ENCODE measurements at places on chromosomes 1 and 21. TPM values are rescaled to one million over a fixed set of nuclear protein-coding genes. Genes with fewer than 3 reads are reported as not detected.
A peak's percentile ranks its signal among the peaks of the same experiment; 100 is the strongest.

NPPA gene
- not detected for total RNA-seq

GNG5 gene
- 76.9 TPM for total RNA-seq

TDRD5 gene
- total RNA-seq, result 0.44 TPM

CFAP107 gene
- total RNA-seq, result not detected

CYP4Z1 gene
- 8.5 TPM for total RNA-seq

PADI2 gene
- 4.6 TPM for total RNA-seq

TSSK3 gene
- 1.5 TPM for total RNA-seq

ZNF436 gene
- total RNA-seq, result 22.8 TPM

CHRM3 gene
- 2.1 TPM for total RNA-seq

EFNA3 gene
- 1.2 TPM for total RNA-seq

PLPPR4 gene
- 3.9 TPM for total RNA-seq

GRCh38 chr1:7127322-7128075 lies 342.2 kb downstream of the CAMTA1 start:
- no peak for DNase-seq

DNA sequence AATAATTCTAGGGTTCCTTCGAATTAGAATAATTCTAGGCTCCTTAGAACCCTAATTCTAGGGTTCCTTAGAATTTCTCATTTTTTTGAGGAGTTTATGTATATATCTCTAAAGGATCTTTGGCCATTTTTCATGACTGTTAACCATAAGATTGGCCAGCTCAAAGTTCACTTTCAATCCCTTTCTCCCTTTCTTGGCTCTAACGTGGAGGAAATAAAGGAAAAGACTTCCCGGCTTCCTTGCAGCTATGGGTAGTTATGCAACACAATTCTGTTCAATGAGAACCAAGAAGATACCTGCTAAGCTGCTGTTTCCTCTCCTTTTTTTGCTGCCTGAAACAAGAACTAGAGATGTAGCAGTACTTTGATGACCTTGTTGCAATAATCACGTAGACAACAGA lies 27.2 kb downstream of the SLC35A3 start:
- no peak for DNase-seq

GRCh38 chr1:210920258-210920657 lies 213.7 kb downstream of the KCNH1 start:
- no peak for DNase-seq

- DNase-seq, result no peak
Observed at GRCh38 chr1:31785947-31786290, 21.8 kb upstream of the ADGRB2 start.

DNA sequence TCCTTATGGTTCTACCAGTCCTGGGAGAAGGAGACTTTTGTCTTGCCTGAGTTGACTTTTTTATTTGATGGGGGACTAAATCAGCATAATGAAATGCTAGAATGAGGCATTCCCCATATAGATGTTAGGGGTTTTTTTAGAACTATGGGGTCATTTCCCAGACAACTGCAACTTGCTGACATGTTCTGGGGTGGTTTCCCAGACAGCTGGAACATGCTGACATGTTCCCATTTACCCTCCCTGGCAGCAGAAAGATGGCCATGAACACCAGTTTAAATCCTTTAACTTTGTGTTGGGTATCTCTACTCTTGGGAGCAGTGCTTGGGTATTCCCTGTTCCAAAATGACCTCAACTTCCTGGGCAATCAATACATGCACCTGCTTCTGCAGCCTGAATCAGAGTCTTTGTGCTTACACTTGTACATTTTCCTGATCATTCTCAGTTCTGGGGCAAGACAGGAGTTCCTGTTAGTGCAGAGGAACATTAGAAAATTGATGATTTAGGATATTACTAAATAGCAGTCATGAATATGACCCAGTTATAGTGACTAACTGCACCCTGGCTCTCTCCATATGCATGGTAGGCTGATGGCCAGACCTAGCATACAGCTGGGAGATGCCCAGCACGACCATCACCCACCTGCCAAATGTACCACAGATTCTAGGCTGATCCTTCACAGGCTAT lies 75.4 kb upstream of the CD5L start:
- no peak for DNase-seq

DNA sequence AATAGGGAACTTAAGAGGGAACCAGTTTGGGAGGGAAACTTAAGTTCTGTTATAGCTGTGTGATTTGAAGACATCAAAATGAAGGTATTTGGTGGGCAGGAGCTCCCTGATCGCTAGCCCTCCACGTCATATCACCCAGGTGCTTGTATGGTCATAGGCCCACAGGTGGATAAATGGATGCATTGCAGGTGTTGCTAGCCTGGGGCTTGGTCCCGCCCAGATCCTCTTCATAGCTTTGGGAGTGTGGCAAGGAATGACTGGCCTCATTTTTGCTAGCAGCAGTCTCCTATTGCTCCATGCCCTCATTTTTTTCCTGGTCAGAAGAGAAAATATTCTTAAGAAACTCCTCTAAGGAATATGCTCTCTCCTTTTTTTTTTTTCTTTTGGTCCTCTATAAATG lies 11.3 kb downstream of the GNPAT start:
- no peak for DNase-seq

GRCh38 chr21:44716984-44717383 lies 5.6 kb upstream of the TSPEAR start:
- DNase-seq, result no peak

GRCh38 chr1:97778718-97779117 lies 142.1 kb downstream of the DPYD start:
- no peak for DNase-seq

- no peak for DNase-seq
Observed at GRCh38 chr1:224266915-224267856, 62.8 kb downstream of the NVL start.

DNA sequence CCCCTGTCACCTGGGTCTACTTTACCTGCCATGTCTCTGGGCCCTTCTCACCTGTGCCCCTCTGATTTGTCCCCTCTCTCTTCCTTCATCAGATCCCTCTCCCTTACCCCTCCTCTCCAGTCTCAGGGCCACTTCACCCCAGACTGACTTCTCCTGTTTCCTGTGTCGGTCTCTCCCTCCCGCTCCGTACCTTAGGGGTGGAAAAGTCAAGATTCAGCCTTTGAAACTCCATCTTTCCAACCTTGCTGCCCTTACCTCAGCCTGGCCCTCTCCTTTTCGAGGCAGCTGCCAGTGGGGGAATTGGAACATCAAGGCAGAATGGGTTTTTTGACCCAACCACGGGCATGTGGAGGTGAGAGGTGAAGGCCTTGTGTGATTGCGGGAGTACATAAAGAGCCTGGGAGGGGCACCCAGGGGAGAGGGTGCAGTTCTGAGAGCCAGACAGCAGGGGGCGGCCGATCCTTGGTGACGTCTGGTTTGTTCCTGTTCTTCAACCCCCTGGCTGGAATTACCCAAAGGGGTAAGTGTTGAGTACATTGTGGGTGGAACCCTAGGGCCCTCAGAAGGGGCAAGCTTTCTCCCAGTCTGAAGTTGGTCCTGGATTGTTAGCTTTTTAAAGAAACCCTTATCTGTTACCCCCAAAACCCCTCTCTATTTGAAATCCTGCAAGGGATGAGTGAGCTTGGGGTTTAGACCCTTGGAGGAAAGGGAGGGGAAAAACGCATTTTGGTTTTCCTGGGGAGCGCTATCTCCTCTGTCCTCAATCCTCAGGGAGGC lies 12.3 kb upstream of the DMBX1 start:
- peak; percentile 55 for DNase-seq

DNA sequence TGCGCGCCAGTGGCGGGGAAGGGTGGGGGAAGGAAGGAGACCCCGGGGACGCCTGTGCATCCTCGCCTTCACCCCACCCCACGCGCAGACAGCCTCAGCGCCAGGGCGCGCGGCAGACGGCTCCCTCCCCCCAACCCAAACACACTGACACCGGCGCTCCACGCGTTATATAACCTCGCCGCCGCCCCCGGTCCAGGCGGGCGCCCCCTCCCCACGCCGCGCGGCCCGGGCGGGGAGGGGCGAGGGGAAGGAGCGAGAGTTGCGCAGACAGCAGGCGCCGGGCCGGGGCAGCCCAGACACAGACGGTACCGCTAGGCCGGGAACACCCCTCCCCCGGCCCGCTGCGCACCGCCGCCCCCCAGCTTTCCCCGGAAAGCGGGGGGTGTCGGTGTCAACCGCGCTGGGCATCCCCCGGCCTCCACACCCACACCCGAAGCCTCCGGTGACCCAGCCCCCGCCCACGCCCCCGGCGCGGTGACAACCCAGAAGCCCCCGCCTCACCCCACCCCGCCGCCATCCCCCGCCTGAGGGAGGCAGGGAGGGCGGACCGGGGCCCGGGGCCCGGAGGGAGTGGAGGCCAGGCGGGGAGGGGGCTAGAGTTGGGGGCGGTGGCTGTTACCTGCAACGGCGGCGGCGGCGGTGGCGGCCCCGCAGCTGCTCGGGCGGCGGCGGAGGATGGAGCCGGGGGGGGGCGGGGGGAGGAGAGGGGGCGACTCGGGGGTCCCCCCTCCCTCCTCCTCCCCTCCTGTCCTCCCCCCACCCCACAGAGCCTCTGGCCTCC lies 432 bp downstream of the AKT3 start:
- DNase-seq, result peak; percentile 23

- no peak for DNase-seq
Observed at GRCh38 chr1:23035823-23036452, 16.7 kb downstream of the KDM1A start.

- no peak for DNase-seq
Observed at GRCh38 chr1:119594376-119594775, 53.7 kb downstream of the ZNF697 start.

GRCh38 chr1:240732390-240732789 lies 120.4 kb upstream of the GREM2 start:
- DNase-seq, result no peak

DNA sequence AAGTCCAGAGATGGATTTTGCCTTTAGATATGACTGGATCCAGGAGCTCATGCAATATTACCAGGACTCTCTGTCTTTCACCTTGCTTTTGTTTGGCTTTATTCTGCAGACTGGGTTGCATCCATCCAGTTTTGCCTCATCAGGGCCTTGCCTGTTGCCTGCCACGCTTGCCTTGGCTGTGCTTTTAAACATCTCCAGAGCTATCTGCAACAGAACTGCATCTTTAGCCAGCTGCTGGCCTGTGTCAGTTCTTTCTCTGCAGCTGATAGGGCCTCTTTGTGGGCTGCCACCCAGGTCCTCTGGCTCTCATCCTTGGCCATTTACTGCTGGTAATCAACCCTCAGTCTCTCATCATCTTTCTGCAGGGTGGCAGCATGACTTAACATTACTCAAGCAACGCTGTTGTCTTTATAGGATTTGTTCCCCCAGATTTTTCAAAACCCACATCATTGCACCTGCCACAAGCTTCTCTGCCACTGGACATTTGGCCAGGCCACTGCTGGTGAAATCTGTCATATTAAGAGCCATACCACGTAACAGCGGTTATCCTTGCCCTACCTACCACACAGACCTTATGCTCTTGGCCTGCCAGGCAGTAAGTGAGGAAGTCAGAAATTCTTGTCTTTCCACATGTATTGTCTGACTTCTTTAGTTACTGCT lies 24.4 kb upstream of the HUNK start:
- DNase-seq, result no peak

DNA sequence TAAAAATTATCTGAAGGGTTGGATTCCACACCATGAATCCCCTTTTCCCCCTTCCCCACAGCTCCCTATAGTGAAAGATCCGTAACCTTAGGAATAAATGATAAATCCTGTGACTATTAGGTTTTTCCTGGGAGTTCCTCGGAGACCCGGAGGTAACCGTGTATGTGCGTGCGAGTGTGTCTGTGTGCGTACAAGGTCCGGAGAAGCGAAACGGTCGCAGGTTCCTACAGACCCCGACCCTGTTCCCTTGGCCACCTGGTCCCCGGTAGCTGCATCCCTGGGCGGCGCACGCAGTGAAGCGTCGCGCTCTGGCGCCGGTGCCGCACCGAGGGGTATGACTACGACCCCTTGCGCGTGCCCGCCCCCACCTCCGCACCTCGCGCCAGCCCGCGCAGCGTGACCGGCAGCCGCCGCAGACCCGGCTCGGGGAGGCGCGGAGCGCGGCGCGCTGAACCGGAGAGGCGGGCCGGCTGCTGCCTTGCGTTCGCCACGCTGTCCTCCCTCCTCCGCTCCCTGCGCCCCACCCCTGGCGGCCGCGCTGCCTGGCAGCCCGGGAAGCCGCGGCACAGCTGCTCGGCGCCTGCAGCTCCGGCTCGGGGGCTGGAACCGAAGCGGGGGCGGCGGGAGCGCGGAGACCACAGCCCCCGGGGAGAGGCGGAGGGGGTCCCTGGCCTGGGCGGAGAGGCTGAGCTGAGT lies at the start of gene AK5:
AK5 (plus strand) TSS at position 529 of the 696 bp plus-strand sequence. CDS start 295 bp downstream, outside the sequence.
- DNase-seq, result no peak

DNA sequence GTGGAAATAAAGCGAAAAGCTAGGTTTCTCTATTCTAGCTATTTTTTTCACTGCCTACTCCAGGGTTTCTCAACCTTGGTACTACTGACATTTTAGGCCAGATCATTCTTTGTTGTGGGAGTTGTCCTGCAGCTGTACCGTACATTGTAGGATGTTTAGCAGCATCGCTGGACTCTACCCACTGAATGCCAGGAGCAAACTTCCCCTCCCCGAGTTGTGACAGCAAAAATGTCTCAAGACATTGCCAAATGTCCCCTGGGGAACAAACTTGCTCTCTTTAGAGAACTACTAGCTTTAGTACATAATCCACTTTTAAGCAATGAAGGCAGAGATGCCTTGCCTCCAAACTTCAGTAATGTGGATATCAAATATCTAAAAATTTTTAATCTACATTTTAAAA lies 122.8 kb downstream of the PLPPR5 start:
- no peak for DNase-seq

DNA sequence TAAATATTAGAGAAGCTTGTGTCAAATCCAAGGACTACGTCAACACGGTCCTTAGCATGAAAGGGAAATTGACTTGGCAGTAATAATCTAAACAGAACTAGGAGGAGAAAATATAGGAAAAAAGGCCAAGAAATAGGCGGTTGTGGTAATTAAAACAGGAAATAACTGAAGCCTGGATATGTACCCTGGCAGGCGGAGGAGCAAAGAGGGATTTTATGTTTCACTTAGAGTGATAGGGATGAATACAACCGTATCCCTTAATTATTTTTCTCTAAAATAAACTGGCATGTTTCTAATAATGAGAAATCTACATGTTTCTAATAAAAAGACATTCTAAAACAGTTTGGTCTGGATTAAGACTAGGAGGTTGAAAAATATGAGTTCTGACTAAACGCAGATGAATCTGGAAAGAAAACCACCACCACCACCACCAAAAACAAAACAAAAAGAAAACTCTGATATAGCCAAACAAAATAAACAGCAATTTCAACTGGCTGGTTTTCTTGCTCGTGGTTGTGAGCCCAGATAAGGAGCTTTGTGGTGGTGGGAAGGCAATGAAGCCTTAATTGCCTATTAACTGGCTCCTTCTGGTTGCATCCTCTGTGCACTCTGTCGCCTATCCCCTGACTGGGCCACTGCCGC lies 334.2 kb upstream of the SNX7 start:
- DNase-seq, result no peak

- no peak for DNase-seq
Observed at GRCh38 chr1:15180189-15180588, 26.6 kb downstream of the TMEM51 start.

GRCh38 chr1:175818929-175819328 lies 75.5 kb upstream of the TNR start:
- DNase-seq, result no peak

- DNase-seq, result no peak
Observed at GRCh38 chr1:223008808-223009207, 134.2 kb downstream of the TLR5 start.

Data from tibial nerve (tissue), 4 donors.